Daoy (cell line): ENCODE measurements at places on chromosomes 11 and 22.

DNA sequence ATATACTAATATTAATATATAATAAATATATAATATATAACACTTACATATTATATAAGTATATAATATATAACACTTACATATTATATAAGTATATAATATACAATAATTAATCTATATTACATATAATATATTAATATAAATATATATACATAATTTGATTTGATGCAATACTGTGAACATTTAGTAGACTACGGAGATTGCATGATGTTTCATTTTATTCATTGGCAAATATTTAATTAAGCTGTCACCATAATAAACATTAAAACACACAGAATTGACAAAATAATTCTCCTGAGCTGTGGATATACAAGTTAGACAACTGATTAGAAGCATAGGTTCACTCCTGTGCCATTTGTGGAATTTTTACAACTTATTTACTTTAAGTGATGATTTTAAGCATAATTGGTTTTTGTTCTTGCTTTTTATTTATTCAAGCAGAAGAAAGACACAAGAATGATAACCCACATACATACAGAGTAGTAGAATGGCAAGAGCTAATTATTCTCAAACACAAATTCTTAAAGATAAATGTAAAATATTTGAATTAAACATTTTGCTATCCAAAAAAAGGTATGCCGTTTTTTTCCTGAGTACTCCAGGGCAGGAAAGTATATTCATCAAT, 65.8 kb upstream of the TOP3B start:
- no peak for DNase-seq

- DNase-seq, result peak; percentile 44
Observed at GRCh38 chr11:32312206-32312817, 123.0 kb downstream of the WT1 start.

DNA sequence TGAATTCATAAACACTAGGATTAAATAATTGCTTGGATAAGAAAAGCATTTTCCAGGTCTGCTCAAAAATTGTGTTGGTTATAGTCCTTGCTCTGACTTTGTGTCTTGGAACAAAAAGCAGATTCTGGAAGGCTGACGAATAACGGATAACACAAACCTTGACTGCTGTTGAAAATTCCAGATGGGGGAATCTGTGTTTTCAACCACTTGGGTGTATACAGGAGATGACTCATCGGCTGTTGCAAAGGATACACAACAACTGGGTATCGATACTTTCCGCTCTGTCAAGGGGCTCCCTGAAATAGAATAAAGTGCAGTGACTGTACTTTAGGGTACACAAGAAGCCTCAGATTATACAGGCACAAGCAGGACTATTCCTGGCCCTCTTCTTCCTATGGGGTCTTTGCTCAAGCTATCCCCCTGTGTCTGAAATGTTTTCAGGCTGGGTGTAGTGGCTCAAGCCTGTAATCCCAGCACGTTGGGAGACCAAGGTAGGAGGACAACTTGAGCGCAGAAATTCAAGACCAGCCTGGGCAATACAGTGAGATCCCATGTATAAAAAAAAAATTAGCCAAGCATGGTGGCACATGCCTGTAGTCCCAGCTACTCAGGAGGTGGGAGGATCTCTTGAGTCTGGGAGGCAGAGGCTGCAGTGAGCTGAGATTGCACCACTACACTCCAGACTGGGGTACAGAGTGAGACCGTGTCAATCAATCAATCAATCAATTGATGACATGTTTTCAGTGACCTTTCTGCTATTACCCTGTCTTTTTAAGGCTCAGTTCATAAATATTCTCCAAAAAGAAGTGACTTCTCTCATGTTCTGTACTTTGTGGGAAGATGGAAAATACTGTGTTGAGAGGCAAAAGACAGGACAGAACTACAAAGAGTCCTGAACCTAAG, 48.6 kb upstream of the UCP3 start:
- no peak for DNase-seq

- peak; percentile 27 for DNase-seq
Observed at GRCh38 chr11:11279956-11280689, 72.9 kb downstream of the CSNK2A3 start.

DNA sequence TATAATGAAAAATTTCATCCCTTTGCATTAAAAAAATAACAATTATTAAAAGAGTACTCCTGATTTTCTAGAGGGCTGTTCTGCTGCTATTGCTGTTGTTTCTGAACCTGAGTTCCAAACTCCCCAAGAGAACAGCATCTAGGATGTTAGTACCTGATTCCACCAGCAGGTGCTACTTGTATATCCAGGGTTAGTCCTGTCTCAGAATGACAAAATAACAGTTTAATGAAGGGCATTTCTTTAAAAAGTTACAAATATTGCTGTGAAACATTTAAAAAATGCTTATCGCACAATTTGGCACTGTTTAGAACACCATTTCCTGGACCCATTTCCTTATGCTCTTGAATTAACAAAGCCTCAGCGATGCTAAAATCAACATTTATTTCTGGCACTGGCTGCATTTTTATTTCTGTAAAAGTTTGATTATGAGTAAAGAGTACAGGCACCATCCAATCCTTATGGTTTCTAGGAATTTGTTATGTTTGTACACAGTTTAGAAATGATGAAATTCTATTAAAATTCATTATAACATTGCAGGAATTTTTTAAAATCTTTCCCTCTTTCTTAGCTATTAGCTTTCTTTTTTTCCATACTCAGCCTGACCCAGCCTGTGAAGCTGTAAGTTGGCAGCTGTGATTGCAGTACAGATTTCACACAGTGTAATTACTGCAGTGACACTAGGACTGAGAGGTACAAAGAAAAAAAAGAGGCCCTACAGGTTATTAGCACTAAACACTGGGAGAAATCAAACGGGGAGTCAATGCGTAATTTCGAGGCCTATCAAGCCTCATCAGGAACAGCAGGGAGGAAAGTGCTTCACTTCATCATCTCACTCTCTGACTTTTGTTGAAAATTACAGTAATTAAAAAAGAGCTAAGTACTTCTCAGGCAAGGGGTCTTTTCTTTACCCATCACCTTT, 208.8 kb downstream of the DCDC1 start:
- DNase-seq, result no peak

DNA sequence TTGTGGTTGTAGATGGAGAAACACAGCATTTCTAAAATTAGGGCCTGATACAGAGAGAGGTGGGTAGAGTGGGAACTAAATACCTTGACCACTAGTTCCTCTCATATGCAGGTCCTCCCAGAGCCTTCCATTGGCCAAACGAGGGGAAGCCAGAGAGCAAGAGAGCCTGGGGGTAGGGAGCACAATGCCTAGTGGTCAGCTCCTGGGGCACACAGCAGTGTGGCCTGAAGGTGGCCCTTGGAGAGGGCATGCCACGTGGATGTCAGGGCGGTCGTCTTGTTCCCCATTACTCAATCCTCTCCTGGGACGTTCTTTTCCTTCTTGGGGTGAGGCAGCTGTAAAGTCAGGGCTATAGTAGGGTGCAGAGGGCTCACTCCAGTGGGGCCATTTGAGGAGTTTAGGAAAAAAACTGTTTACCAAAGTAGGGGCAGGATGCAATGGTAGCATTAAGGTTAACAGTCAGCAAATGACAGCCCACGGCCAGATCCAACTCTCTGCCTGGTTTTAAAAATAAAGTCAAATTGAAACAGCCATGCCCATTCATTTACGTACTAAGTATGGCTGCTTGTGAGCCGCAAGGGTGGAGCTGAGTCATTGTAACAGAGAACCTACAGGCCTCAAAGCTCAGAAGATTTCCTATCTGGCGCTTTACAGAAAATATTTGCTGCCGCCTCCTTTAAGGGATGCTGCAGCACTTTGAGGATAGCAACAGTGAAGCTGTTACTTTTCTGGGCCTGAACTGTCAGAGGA, 7.6 kb downstream of the MYO18B start:
- no peak for DNase-seq

GRCh38 chr11:105158436-105158835, 18.9 kb upstream of the CARD18 start:
- DNase-seq, result no peak

GRCh38 chr11:129234978-129235377, 42.9 kb upstream of the ARHGAP32 start:
- no peak for DNase-seq
